ENCODE measurements at places on chromosomes 4 and X.

- DNase-seq = peak; percentile 65
These were observed 4.9 kb upstream of the ZNF81 start for GRCh38 chrX:47831788-47832187.

- no peak for DNase-seq
These were observed 59.4 kb upstream of the SLC7A11 start for GRCh38 chr4:138301536-138301935.

DNA sequence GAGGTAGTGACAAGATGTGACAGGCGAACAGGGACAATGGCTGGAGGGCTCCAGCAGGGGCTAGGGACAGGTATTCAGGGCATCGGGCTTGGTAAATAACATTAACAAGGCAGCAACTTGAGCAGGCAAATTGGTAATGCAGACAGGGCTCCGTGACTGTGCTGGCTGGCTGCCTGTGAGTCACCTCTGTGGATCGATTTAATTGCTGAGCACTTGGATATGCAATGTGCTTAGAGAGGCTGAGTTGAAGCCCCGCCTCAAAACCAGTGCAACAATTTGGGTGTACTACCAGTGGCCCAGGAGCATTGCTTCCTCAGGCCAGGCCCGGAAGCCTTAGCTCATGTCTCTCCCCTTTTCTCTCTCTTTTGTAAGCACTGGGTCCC lies 19.5 kb downstream of the CNGA2 start:
- no peak for DNase-seq

GRCh38 chrX:115330498-115331168 lies 41.1 kb downstream of the LUZP4 start:
- peak; percentile 20 for DNase-seq
